ENCODE measurements at places on chromosomes 6 and 20.

DNA sequence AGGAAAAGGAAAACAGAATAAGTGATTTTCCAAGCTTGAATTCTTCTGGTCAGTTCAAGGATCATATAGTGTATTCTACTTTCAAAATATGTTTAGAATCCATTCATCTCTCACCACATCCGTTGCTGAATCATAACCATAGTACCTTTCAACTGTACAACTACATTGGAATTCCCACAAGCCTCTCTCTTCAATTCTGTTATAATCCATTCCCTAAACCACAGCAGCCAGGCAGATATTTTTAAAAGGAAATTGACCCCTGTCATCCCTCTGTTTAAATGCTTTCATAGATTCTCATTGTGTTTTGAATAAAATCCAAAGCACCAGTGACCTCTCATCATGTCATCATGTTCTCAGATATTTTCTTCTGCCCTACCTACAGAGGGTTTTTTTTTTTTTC, 412.7 kb downstream of the GRIK2 start:
- no peak for DNase-seq

DNA sequence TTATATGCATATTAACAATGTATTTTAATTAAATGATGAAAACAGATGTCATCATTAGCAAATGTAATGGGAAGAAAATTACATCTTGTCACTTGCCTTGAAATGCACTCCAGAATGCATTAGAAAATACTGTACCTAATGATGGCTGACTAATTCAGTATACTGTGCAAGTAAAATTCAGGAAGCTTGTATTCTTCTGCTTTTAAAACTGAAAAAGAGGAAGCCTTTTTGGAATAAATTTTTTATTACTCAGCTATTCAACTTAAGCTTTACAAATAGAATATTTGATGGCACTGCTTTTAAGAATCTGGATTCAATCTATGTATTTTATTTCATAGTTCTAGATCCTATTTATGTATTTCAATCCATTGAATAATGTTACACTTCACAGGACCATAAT, 195.5 kb downstream of the RIMS1 start:
- DNase-seq = no peak

DNA sequence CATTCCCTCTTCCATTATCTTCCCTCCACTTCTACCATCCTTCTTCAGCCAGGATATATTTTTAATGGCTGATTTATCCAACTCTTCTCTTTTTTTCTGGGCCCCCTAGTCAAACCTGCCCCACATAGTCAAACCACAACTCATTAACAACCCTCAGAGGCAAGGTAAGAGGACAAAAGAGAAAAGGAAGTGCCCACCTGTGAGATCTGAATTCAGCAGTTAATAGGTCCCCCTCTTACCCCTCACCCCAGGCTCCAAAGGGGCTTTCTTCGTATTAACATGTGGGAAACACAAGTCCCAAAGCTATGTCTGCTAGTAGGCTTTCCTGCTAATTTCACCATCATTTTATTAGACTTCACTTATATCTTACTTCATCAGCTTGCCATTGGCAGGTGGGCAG, 44.1 kb upstream of the TSPYL1 start:
- DNase-seq = no peak

GRCh38 chr20:34042262-34042661, 48.6 kb downstream of the RALY start:
- DNase-seq = no peak

DNA sequence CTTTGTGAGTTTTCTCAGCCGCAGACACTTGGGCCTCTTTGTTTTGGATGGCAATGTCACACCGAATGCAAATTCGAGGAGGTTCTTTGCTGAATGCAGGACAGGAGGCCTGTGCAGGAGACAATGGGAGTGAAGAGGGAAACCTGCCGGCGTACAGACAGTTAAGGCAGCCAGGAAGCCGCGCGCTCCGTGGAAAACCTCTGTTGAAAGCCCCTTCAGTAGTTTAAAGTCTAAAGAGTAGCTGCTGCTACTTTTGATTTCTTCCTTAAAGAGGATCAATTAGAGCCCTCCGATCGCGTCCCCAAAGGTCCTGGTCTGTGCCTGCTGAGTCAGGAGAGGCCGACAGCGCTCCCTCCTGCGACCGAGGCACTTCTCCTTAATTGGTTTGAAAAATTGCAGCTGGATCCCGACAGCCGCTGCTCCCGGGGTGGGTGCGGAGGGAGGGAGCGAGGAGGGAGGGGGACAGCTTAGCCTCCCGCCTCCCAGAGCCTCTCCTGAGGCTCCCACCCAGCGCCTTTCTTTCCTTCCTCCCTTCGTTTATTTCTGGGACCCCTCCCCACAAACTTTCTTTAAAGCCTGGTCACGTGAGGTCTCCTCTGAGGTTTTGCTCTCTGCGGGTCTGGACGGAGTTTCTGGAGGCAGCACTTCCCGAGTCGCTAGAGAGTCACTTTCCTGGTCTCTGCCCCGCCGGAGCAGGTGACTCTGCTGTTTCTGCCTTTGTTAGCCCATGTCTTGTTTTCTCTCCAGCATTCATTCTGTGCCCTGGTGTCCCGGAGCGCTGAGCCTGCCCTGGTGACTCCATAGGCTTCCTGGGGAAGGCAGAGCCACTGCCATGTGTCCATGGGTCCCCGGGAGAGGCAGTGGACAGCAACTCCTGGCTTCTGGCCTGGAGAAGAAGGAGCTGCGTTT, 22.3 kb upstream of the RPP40 start:
- no peak for DNase-seq

All from activated CD4-positive, alpha-beta T cell treated with anti-CD3 and anti-CD28 coated beads, Interleukin-2, amount 50 U/mL, for 48 hours (primary cell).